ENCODE measurements at places on chromosomes 5 and 9. TPM values are rescaled to one million over a fixed set of nuclear protein-coding genes. Genes with fewer than 3 reads are reported as not detected.

FST gene
- total RNA-seq, result 0.81 TPM

TSLP gene
- 0.09 TPM for total RNA-seq

GCNT1 gene
- total RNA-seq, result 2.0 TPM

RAB24 gene
- 43.1 TPM for total RNA-seq

DENND4C gene
- total RNA-seq, result 12.1 TPM

SLIT3 gene
- total RNA-seq, result 11.4 TPM

GABRG2 gene
- total RNA-seq, result 0.55 TPM

EQTN gene
- total RNA-seq, result not detected

PDE6A gene
- total RNA-seq, result not detected

MARCOL gene
- total RNA-seq, result not detected

SH2D3C gene
- 1.4 TPM for total RNA-seq

IFNA8 gene
- total RNA-seq, result not detected

TLX3 gene
- not detected for total RNA-seq

LECT2 gene
- not detected for total RNA-seq

MEF2C gene
- 11.2 TPM for total RNA-seq

GRXCR2 gene
- not detected for total RNA-seq

PIP5KL1 gene
- total RNA-seq, result 1.4 TPM

Data from pancreas (tissue), 10 donors.